ENCODE measurements at places on chromosomes 12 and 14.

GRCh38 chr12:49808686-49809380 is 19.4 kb downstream of the NCKAP5L start:
- DNase-seq, result no peak

GRCh38 chr14:26128931-26129671 is 468.7 kb downstream of the NOVA1 start:
- no peak for DNase-seq

GRCh38 chr12:58819985-58820384 is 100.3 kb downstream of the LRIG3 start:
- DNase-seq, result no peak

DNA sequence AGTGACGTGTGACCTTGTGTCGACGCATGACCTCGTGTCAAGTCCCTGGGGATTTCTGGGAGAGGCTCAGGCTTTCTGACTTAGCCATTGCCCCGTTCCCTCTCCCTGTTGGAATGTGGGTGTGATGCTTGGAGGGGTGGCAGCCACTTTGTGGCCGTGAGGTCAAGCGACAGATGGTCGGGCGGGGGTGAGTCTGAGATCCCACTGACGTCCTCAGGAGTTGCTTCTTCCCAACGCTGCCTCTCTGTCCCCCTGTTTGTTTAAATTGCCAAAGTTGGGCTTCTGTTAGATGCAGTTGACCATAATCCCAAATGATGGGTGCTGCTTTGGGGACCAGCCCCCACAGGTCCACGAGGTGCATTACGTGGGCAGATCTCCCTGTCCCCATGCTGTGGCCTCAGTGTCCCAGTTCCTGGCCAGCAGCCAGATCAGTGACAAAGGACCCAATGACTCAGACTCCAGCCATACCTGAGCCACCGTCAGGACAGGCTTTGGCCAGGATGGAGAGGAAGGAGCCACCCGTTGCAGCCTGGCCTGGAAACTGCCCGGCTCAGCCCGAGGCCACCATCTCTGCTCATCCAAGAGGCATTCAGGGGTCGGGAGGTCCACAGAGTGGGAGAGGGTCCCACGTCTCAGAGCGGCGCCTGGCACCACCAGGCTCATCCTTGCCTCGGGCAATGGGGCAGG is 34.4 kb upstream of the GALNT9 start:
- no peak for DNase-seq

DNA sequence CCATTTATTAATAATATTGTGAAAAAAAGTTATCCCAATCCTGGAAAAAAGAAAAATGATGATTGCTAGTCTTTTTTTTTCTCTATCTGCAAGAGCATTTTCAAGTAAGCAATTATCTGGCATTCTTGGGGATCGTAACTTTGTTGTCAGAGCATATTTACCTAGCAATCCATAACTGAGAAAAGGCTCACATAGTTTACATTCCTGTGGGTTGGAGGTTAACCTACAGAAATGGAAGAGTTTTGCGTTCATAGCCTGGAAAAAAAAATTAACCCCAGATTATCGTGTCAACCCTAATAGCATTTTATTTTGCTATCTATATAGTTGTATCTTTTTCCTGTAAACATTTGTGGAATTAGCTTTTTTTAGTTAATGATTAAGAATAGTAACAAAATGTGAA is 292.3 kb downstream of the DAD1 start:
- DNase-seq, result no peak

DNA sequence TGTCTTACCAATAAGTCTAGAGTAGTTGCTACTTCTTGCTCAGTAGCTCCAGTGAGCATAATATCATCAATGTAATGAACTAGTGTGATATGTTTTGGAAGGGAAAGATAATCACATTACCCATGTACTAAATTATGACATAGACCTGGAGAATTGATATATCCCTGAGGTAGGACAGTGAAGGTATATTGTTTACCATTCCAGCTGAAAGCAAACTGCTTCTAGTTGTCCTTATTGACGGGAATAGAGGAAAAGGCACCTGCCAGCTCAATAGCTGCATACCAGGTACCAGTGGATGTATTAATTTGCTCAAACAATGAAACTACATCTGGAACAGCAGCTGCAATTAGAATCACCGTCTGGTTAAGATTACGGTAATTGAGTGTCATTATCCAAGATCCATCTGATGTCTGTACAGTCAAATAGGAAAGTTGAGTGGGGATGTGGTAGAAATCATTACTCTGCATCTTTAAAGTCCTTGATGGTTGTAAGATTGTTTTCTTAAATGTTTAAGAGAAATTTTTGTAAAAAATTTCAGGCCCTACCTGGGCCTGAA is 100.0 kb upstream of the ARHGAP5 start:
- DNase-seq, result no peak

DNA sequence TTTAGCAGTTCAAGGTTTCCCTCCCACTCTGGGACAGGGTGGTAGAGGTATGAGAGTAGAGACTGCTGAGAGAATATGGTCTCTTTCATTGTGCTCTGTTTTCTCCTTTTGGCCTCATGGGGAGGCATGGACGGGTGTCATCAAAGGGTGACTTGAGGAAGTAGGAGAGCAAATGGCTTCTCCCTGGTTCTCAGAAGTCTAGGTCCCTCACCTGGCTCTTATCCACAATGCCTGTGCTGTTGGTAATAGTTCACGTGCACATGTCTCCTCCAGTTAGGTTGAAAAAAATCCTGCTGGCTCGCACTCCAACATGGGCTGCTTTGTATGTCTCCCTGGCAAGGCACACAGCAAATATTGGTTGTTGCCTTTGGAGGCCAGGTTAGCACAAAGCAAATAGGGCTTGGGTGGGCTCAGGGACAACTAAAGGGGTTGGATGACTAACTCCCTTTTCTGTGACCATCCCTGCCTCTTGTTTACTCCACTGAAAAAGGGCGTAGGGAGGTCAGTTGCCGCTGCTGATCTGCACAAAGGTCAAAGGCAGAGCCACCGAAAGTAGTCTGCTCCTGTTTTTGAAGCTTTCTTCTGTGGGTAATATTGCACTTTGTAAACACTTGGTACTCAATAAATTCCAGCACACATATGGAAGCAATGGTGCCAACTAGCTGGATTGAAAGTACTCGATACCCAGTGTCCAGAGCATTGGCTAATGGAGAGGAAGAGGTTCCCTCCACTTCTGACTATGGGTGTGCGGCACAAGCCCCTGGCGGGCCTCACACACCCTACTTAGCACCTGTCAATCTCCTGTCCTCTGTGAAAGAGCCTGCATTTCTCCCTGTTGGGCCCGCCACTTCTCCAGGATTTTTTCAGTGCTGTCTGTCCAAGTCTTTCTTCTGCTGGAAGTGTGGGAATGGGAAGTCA is 121.8 kb downstream of the SLC38A6 start:
- DNase-seq, result peak; percentile 27

DNA sequence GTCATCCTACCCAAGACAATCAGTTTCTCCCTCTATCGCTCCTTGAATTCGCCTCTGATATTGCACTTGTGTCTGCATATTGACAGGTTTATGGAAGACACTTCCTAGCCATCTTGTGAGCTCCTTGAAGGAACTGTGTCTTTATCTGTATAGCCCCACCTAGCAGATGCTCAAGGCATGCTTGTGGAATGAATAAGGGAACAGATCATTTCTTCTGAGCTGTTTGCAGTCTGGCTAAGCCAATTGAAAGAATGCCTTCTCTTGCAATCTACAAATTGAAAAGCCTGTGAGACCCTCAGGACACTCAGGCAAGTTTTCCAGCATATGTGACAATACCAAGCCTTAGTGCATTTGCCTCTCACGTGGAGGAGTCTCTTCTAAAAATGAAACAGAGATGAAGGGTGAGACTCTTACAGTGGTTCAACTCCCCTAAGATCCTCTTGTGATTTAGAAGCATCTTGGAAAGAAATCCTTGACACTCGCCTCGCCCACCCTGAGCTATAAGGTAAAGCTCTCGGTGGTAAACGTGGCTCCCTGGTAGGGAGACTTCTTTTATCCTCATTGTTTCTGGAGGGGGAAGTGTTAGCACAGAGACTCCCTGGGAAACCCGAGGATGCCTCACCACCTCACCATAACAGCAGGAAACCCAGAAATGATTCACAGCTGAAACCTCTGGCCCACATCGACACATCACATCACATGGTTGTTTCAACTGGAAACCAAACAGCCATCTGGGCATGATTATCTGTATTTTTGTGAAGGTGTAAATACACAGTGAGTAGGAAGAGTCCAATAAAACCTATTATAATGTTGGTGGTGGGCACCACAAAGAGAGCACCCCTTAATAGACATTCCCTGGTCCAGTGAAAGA is 112.3 kb upstream of the BCL2L14 start:
- DNase-seq, result no peak

DNA sequence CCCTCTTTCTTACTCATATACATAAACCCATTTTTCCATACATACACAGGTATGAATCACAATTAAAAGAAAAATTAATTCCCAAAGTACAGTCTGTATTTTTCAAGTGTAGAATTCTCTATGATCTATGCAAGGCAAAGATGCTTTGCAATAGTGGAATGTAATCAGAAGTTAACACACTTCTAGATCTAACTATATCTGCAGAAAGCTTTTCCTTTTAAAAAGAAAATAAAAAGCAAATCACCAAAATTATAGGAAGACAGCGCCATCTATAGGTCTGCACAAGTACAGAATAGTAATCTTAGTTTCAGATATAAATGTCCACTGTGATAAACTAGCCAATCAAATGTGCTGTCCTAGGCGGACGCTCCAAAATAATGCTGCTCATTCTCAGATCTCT is 22.0 kb downstream of the SLC25A21 start:
- DNase-seq, result peak; percentile 40

DNA sequence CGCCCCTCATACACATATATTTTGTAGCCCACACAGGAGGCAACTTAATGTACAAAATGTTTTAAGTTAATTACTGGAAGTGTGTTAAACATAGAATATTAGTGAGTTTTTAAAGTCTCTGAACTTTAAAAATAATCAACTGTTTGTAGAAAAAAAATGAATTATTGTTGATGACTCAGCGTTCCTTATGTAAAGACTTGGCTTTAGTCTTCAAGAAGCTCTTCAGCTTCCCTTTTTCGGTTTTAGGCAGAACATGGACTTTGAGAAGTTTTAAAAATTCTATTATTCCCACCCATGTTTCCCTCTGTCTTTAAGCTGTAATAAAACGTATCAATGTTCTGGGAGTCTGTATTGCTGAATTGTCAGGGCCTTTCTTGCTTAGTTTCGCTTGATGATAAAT is 269.5 kb downstream of the FBXL14 start:
- DNase-seq, result no peak

GRCh38 chr12:129700036-129700435 is 203.8 kb downstream of the TMEM132D start:
- DNase-seq, result no peak

DNA sequence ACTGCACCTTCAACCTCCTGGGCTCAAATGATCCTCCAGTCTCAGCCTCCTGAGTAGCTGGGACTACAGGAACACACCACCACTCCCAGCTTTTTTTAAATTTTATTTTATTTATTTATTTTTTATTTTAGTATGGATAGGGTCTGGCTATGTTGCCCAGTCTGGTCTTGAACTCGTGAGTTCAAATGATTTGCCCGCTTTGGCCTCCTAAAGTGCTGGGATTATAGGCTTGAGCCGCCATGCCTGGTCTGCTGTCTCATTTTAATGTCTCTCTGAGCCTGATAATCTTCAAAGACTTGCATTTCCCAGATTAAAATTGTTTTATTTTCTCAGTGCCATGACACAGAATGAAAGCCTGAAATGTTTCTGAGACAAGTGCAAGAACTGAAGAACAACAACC is 1.2 kb upstream of the INHBC start:
- DNase-seq, result no peak

DNA sequence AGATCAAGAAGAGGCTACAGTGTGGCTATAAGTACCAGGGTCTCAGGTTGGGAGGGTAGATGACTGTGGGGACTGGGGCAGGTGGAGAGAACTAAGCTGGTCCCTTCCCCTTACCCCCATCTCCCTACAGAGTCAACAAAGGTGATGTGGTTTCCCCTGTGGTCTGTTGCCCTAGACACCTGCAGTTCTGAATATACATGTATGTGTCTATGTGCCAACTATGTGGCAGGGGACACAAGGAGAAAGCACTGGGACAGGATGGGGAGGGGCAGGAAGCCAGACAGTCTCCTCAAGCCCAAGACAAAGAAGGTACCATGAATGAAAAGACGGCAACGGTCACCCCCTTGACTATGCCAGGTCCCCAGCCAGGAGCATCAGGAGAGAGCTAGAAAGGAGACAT is 4.5 kb upstream of the HDAC7 start:
- peak; percentile 55 for DNase-seq

GRCh38 chr12:132710043-132710404 is 618 bp upstream of the PGAM5 start:
- DNase-seq, result no peak

DNA sequence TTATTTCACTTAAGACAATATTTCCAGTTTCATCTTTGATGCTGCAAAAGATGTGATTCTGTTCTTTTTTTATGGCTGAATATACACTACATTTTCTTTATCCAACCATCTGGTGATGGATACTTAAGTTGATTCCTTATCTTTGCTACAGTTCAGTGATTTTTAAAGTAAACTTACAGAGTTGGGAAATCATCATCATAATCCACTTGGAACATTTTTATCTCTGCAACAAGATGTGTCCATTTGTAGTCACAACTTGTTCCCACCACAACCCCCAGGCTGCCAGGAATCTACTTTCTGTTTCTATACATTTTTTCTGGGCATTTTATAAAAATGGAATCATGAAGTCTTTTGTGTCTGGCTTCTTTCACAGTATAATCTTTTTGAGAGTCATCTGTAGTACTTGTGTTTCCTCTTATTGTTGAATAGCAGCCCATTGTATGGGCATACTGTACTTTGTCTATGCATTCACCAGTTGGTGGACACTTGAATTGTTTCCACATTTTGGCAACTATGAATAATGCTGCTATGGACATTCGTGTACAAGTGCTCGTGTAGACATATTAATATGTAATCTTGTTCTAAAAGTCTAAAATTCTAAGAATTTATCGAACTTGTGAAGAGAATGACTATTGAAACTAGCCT is 212.5 kb upstream of the DDHD1 start:
- DNase-seq, result no peak

DNA sequence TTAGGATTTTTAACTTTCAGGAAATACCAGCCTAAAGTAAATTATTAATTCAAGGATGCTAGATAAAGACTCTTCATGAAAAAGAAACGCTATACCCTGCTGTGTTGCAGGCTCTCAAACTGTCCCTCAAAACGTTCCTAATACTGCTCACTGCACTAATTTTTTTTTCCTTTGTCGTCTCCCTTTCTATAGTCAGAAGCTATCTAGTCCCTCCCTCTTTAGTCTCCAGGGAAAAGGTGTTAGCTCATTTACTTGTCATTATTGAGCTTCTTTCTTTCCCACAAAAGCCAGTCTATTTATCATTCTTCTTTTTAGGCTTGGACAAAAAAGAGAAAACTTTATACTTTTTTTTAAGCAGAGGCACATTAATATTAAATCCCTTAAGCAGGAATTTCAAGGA is 30.3 kb upstream of the INSM2 start:
- no peak for DNase-seq

GRCh38 chr14:92421751-92422150 is 91.8 kb upstream of the RIN3 start:
- DNase-seq, result no peak

DNA sequence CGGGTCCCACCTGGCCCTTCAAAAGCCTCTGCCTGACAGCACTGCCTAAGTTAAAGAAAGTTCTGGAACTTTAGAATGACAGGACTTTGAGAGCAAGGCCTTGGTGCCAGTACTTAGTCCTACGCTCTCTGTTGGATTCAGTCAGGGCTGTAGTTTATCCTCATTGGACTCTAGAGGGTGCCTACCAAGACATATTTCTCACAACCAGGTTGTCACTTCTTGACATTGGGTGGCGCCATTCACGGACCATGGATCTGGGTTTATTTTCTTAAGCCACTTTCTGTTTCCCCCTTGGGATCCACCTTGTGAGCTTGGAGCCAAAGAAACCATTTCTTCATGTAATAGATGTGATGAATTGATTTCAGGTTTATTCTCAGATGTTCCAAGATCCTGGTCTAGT is 787.0 kb upstream of the TBX3 start:
- no peak for DNase-seq
